ENCODE measurements at places on chromosomes 4 and X.

GRCh38 chrX:66876776-66877175 lies 237.9 kb upstream of the EDA2R start:
- no peak for DNase-seq

GRCh38 chrX:80317646-80318045 lies 102.6 kb upstream of the TENT5D start:
- no peak for DNase-seq

- no peak for DNase-seq
Observed at GRCh38 chrX:77814210-77814609, 28.2 kb upstream of the ATRX start.

- DNase-seq: peak; percentile 9
Observed at GRCh38 chrX:54825716-54826438, 18.3 kb downstream of the MAGED2 start.

GRCh38 chrX:131801066-131801465 lies 222.0 kb upstream of the STK26 start:
- no peak for DNase-seq

DNA sequence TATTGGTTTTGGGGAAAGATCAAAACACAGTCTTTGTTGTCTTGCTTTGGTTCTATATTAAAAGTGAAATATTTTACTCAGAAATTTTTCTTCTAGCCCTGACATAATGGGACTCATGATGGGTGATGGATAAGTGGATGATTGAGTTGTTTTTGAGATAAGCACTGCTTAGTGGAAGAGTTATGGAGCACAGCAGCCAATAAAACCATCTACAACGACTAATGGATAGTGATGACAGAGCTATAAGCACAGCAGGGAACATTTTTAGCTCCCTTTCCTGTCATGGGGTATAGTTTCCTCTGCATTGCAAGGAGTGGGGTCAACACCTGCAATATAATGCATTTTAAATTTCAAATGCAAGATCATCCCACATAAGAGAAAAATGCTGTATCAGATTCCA lies 812.4 kb downstream of the STPG2 start:
- DNase-seq: no peak

Measured in activated T-helper 1 cell treated with Interleukin-2 at 50 U/mL for 16 hours (primary cell).